Adrenal gland (tissue), 19 donors: ENCODE measurements at places on chromosomes 4 and X. TPM values are rescaled to one million over a fixed set of nuclear protein-coding genes. Genes with fewer than 3 reads are reported as not detected.

CSN1S1 gene
- not detected for total RNA-seq

GRCh38 chr4:101853028-101853427 is 62.5 kb downstream of the BANK1 start:
- DNase-seq = no peak

GRCh38 chrX:153620576-153620975 is 21.6 kb upstream of the CCNQ start:
- DNase-seq = no peak

- DNase-seq = no peak
These were observed 35.5 kb downstream of the NWD2 start for GRCh38 chr4:37279894-37280592.

GRCh38 chr4:38804654-38805295 is at the start of gene TLR1:
Gene TLR1 (minus strand): TSS chr4:38804791. CDS start chr4:38798831, 5,960 bp downstream.
- DNase-seq = no peak

DNA sequence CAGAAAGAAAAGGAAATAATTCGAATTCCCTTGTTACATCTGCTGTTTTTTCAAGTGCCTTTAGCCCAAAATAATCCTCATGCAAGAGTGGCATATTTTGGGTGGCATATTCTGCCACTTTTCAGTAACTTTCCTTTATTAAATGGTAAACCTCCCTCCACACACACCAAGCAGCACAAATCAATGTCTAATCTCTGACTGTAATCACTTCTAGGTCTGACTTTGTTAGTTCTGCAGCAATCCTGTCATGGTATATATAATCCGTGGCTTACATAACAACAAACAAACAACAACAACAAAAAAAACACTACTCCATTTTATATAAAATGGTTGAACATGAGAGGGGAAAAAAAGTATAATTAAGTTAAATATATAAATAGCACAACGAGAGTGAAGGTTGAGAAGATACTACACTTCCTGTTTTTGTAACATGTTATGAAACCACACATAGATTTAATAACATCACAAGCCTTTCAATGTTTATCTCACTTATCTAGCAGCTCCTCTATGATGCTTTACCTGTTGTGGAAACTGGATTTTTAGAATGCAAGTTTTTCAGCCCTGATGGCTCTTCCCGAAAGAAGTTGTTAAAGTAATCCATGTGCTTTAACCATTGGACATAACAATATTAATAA is 715.4 kb downstream of the GRXCR1 start:
- DNase-seq = no peak

- no peak for DNase-seq
These were observed 71.4 kb downstream of the RGS12 start for GRCh38 chr4:3364199-3364598.

GRCh38 chr4:54101190-54102041 is 1.5 kb downstream of the GSX2 start:
- DNase-seq = no peak

DNA sequence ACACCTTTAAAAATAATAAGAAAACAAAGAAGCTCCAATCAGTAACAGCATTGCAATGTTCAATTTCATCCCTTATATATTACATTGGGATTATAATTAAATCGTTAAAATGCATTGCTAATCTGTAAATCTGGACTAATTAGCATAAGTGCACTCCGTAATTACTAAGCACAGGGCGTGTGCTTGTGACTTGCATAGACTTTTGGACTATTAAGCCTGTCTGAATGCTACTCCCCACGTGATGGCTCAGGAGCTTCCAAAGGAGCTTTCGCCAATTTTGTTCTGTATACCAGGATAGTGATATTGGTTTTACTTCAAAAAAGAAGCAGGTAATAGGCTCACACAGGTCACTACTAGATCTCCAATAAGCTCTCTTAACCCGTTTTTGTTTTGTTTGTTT is 497.1 kb downstream of the SMARCA1 start:
- DNase-seq = no peak

DNA sequence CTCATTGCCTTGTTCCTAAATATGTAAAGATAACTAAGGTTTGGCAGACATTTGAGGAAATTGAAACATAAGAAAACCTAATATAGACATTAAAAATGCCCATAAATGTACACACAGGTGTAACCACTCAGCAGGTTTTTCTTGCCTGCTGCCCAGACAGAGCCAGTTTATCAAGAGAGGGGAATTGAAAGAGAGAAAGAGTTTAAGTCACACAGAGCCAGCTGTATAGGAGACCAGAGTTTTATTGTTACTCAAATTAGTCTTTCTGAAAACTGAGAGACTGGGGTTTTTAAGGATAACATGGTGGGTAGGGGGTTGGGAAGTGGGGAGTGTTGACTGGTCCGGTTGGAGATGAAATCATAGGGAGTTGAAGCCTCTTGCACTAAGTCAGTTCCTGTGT is 119.0 kb downstream of the CFAP299 start:
- no peak for DNase-seq

DNA sequence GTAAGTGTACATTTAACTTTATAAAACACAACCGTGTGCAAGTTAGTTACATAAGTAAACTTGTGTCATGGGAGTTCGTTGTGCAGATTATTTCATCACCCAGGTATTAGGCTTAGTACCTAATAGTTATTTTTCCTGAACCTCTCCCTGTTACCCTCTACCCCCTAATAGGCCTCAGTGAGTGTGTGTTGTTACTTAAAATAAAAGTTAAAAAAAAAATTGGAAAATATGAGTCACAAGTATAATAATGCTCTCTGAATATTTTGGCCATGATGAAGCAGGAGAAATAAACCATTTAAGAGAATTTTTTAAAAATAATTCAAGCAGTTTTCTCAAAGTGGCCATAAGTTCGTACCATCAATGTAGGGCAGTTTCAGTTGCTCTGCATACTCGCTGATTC is 105.1 kb upstream of the GRID2 start:
- DNase-seq = no peak
